Effector CD4-positive, alpha-beta T cell (primary cell): ENCODE measurements at places on chromosomes 1 and 21.

DNA sequence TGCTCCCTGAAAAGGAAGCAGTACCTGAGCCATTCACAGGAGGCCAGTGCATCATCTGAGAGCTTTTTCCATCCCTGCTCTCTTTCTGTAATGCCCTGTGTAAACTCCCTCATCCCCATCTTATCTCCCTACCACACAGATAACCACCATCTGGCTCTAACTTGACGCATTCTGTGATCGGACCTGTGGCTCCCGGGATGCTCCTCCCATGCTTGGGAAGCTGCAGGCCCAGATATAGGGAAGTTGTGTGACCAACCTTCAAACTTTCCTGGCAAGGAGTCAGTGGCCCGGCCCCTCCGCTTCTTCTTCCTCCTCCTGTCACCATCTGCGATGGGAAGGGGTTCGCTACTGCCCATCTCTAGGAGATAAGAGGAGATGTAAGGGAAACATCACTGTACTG, 21.1 kb downstream of the MKNK1 start:
- no peak for DNase-seq

DNA sequence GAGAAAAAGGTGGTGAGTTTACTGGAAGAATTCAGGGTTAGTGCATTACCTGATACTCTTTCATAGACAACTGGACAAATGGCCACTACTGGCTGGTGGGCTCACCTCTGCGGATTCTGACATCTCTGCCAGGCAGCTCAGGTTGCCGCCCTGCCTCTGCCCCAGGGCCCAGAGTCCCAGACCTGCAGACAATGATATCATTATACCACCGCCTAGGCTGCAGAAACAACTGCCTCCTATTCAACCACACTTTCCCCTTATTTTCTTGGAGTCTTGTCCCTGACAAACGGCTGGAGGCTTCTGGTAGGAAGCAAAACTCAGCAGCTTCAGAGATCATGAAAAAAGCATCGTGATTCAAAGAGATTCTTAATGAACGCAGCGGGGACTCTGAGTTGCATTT, 37.0 kb downstream of the IRF2BP2 start:
- no peak for DNase-seq

- DNase-seq, result no peak
These were observed 26.2 kb upstream of the MCOLN3 start for GRCh38 chr1:85074365-85074964.

DNA sequence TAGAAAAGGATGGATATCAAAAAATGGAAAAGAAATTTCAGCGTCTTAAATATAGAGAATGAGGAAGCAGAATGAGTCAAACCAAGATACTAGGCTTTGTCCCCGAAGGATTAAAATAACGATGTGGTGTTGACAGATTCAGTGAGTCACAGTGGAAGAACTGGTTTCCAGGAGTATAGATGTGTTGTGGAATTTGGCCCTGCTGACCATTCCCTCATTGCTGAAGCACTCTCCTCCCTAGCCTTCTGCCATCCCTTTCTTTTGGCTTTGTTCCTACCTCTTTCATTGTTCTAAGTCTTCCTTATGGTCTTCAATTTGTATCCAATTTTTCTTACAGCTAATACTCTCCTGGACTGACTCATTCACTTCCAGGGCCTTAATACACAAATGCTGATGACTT, 23.1 kb upstream of the USP25 start:
- no peak for DNase-seq

DNA sequence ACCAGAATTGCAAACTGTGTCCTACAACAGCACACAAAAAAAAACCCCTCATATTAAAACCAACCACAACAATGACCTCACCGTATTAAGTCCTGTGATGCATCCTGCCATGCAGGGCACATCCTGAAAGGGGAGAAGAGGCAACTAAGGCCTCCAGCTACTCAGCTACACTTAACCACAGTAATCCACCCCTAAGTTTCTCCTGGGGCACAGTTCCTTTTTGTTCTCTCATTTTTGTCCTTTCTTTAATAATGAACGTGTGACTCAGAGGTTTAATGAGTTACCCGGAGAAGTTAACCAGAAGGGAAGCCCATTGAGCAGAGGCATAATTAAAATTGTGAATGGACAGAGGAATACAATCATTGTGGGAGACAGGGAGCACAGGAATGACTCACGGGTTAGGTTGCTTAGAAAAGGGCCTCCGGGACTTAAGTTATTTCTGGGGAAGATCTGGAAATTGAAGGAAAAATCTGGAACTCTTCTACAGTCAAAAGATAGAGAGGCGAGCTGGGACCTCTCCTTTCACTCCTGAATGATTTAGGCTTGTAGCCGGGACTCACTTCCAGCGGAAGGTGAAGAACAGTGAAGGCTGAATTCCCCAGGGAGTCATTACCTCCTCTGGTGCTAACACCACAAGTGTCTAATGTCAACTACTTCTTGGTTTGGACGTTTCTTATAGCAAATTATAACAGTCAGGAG, 36.9 kb upstream of the HIVEP3 start:
- DNase-seq, result no peak

GRCh38 chr1:201142011-201142848, 12.0 kb downstream of the TMEM9 start:
- DNase-seq, result no peak
